M059J (cell line): ENCODE measurements at places on chromosomes 2 and 18. TPM values are rescaled to one million over a fixed set of nuclear protein-coding genes. Genes with fewer than 3 reads are reported as not detected.

Gene COL6A3
- 2.1 and 3.5 TPM in 2 replicates for total RNA-seq

Gene LDAH
- total RNA-seq, result 16.6 and 18.5 TPM in 2 replicates

Gene PIEZO2
- total RNA-seq, result 11.7 and 22.9 TPM in 2 replicates

GRCh38 chr2:172461591-172462372 lies 34.4 kb downstream of the ITGA6 start:
- DNase-seq, result peak; percentile 46

- DNase-seq, result peak; percentile 52
Observed at GRCh38 chr2:209629597-209629996, 142.0 kb upstream of the UNC80 start.

- no peak for DNase-seq
Observed at GRCh38 chr2:218782528-218782844, 539 bp downstream of the CYP27A1 start.

DNA sequence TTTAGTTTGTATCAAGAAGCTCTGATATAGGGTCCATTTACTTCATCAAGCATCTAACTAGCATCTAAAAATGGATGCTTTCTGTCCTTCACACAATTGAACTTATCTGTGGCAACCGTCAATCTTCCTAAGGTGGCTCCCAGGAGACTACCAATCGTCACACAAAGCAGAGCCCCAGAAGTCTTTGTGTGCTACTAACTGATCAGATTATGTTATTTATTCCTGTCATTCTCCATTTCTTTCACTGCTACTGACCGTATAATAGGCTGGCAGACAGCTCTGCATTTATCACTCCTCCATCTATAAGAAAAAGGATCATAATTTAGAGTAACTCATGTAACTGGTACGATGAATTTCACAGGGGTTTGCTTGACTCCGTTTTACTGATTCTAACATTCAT lies 585.0 kb upstream of the NXPH2 start:
- no peak for DNase-seq

- no peak for DNase-seq
Observed at GRCh38 chr2:154425994-154426393, 272.5 kb upstream of the KCNJ3 start.

GRCh38 chr2:104860451-104860790 lies 6.5 kb downstream of the POU3F3 start:
- no peak for DNase-seq

DNA sequence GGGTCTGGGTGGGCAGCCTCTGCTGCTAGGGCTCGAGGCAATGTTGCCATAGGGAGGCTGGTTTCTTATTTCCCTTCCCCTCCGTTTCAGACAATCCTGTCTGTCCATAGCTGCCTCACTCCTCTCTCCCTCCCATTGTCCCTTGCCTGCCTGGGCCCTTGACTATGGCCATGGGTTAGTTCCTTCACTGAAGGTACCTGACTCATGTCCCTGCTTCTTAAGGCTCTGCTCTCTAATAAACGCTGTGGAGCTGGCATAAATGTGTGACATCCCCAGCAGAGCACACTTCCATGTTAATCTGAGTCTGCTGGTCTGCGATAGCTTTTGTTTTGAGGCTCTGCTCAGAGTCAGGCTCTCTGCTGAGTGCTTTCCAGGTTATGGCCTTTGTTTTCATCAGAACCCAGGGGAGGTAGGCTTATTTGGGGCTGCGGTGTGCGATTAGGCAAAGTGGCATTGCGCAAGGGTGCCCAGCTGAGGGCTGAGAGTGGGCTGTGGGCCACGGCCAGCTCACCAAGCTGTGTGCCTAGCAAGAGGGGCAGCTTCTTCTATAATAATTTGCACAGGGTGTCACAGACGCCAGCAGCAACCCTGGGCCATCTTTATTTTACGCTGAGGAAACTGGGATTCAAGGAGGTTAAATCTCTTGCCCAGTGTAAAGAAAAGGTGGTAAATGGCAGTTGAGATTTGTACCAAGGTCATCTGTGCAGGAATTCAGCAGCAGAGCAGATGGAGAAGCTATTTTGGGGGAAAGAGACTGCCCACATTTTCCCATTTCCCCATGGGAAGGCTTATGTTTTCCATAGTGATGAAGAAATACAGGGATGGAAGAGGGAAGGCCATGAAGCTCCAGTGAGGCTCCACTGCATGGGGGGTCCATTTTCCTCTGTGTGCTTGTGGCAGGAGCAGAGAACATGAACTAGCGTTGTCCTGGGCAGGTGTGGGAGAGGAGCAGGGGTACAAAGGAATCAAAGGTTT lies 25.6 kb downstream of the MRPL33 start:
- peak; percentile 51 for DNase-seq

DNA sequence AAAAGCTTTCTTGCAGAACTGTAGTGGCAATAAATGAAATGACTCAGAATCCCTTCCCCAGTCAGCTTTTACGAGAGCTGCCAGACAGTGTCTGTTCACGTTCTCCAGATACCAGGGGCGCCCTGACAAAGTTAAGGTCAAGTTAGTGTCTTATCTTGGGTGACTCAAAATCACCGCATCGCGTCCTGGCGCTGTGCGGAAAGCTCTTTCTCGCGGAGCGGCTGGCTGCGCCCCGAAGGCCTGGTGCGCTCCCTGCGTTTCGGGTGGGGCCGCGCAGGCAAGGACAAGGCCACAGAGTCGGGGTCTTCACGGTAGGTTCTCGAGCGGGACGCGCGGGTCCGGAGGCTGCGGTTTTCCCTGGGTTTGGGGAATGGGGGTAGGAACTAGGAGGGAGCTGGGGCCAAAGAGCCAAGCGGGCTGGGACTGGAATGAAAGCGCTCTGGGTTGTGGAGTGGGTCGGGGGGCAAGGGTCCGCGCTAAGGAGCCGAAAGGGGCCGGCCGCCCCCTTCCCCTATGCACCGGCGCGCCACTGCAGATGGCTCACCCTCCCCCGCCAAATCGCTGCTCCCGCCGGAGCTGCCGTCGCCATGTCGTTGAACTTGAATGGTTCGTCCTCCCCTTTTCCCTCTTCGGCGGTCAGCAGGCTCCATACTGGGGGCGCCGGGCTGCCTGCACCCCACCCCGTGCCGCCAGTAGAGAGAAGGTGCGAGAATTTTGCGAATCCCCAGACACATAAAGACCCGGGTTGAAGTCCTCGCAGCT lies 2.6 kb upstream of the HOXD11 start:
- peak; percentile 97 for DNase-seq

DNA sequence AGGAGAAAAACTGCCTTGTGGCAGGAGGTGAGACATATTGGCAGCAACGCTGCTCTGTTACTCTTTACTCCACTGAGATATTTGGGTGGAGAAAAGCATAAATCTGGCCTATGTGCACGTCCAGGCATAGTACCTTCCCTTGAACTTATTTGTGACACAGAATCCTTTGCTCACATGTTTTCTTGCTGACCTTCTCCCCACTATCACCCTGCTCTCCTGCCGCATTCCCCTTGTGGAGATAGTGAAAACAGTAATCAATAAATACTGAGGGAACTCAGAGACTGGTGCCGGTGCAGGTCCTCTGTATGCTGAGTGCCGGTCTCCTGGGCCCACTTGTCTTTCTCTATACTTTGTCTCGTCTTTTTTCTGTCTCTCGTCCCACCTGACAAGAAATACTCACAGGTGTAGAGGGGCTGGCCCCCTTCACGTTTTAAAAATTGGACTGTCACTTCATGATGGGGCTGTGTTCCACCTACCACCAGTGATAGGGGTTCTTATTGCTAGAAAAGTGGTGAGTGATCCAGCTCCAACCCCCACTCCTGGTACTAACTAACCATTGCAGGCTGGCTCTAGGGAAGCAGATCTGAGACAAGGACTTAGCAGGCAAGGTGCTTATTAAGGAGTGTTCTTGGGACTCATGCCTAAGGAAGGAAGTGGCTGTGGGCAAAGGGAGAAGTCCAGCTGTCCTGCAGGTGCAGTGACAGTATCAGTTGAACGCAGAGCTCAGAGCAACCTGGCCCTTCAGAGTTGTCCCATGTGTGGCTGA lies 51.7 kb downstream of the LONRF2 start:
- DNase-seq, result no peak

- no peak for DNase-seq
Observed at GRCh38 chr2:18777250-18777812, 188.0 kb upstream of the NT5C1B start.

GRCh38 chr2:8537562-8538155 lies 144.2 kb upstream of the ID2 start:
- no peak for DNase-seq

- no peak for DNase-seq
Observed at GRCh38 chr2:235291461-235291860, 202.4 kb upstream of the AGAP1 start.

- no peak for DNase-seq
Observed at GRCh38 chr2:79446313-79446712, 66.5 kb upstream of the CTNNA2 start.

DNA sequence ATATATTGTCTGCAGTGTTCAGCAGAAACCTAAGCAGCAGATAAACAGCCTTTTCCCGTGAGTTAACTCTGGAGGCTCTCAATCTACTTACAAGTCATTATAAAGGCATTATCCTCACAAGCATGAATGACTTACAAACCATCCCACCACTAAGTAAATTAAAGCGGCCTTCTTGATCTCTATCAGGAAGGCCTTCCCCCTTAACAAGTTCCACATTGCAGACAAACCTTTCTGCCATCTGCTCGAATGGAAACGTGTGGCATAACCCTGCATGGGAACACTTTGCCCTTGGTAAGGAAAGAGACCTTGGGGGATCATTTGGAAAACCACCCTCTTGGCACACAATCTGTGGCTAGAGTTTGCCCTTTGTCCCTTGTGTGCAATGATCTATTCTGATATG lies 199.5 kb downstream of the OSR1 start:
- DNase-seq, result peak; percentile 21

GRCh38 chr2:152071092-152071491 lies 27.8 kb downstream of the CACNB4 start:
- no peak for DNase-seq

GRCh38 chr2:170973225-170973491 lies 44.1 kb downstream of the GORASP2 start:
- no peak for DNase-seq

- DNase-seq, result peak; percentile 21
Observed at GRCh38 chr2:118878531-118879149, 31.2 kb upstream of the EN1 start.

GRCh38 chr2:68837861-68838341 lies 33.3 kb downstream of the BMP10 start:
- peak; percentile 84 for DNase-seq
